HEK293T (cell line): ENCODE measurements at places on chromosomes 7 and 10.

- DNase-seq, result no peak
Observed at GRCh38 chr7:99594948-99595745, 2.9 kb upstream of the TMEM225B start.

GRCh38 chr7:116167177-116167576 is 43.2 kb upstream of the TES start:
- peak; percentile 23 for DNase-seq

DNA sequence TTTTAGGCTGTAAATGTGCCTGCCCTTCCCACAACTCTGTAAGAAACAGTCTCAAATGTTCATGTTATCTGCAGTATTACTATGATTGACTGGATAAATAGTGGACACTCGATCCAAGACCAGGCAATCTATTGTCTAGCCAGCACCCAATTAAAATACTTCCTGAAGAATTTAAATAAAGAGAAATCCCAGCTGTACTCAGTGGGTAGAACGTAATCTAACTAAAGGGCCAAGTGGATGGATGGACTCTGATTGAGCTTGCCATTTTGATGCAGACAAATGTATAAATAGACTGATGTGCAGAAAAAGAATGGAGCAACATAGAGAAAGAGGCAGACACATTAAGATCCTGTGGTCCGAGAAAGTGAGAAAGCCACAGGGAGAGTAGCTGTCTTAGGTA is 158.0 kb downstream of the IPMK start:
- DNase-seq, result no peak

- no peak for DNase-seq
Observed at GRCh38 chr10:101772017-101772894, 3.7 kb downstream of the FGF8 start.

DNA sequence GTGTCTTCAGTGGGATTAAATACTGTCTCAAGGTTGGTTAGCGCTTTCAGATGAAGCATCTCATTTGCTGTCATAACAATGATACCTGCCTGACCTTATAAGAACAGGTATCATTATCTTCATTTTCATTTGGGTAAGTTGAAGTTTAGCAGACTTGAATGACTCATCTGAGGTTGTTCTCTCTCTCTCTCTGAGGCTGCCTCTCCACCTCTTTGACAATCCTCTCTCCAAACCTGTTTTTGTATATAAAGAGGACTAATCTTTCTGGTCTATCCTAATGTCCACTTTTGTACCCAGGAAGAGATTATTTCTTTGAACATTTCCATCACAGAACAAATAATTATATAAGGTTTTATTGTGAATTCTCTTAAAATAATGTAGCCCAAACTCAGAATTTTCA is 291.4 kb downstream of the KLF6 start:
- DNase-seq, result no peak

DNA sequence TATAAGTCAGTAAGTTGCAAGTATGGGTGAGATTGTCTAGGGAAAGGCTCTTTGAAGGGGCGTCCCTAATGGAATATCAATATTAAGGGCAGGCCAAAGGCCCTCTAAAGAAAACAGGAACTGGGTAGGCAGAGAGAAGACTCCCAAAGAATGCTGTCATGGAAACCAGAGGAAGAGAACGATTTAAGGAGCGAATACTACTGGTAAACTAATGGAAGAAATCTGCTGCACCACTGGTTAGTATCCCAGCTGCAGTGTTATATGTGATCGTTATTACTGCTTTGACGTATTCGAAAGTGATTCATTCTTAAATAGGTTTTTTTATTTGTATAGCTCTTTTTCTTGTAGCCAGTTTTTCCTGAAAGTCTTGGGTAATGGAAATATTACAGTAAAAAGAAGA is 1.3 kb downstream of the CASP2 start:
- DNase-seq, result no peak

DNA sequence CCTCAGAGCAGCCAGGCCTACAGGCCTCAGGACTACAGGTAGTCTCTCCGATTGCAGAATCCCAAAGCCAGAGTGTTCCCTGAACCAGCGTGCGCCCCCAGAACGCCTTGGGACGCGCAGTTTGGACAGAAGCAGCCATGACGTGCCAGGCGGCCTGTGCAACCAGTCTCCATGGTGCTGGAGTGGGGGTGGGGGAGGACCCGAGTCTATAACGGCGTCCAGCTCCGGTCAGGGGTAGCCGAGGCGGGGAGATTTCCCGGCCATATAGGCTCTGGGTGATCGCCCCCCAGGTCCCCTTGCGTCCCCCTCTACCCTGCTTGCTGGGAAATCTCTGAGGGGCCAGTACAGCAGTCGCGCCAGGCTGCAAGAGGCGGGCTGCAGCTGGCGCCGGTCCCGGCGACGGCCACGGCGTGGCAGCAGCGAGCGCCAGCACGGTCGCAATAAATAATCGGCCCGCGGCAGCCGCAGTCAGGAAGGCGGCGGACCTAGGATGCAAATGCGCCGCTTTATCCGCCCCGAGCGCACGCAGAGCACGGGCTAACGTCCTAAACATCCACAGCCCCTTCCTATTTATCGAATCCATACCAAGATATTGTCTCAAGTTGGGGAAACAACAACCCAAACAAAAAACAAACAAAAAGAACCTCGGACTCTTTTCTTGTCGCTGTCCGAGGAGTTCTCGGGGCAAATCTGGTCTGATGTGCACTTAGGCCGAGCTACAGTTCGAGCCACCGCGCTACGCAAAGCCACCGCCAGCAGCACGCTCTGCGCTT is 1.6 kb downstream of the HOXA3 start:
- no peak for DNase-seq

DNA sequence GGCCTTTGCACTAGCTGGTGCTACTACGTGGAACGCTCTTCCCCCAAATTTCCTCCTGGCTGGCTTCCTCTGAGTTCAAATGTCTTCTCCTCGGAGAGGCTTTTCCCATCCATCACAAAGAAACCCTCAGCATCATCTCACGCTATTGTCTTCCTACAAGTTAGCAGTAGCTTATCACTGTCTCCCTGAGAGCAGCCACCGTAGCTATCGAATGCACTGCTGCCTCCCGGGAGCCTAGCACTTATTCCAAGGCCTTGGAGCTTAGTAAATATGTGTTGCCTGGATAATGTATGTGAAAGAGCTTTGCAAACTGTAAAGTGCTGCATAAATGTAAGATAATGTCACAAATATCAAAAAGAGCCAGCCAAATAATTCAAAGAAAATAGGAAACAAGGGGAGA is 124.4 kb downstream of the KCNMA1 start:
- DNase-seq, result no peak

- no peak for DNase-seq
Observed at GRCh38 chr7:124618871-124619270, 146.7 kb downstream of the GPR37 start.

DNA sequence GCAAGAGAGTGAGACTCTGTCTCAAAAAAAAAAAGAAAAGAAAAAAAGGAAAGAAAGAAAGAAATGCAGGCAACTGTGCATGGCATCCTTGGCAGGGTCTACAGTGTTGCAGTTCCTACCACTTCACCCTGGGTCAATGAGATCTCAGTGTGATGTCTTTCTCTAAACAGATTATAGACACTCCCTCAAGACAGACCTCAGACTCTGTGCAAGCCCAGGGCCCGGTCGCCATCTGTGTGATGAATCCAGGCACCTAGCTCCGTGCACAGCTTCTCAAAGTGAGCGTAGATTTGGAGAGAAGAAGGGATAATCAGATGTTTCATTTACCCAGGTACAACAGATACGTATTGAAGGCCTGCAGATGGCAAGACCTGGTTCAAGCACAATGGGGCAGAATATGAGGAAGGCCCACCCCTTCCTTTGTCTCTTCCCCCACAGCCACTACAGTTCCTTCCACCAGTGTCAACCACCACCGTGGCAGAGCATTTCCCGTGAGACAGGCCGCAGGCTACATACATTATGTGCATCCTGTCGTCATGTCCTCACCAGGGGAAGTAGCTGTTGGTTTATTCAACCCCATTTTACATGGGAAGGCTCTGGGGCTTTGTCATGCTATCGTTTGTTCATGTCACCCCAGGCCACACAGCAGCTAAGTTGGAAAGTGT is 471.7 kb upstream of the GALNT17 start:
- DNase-seq, result no peak

DNA sequence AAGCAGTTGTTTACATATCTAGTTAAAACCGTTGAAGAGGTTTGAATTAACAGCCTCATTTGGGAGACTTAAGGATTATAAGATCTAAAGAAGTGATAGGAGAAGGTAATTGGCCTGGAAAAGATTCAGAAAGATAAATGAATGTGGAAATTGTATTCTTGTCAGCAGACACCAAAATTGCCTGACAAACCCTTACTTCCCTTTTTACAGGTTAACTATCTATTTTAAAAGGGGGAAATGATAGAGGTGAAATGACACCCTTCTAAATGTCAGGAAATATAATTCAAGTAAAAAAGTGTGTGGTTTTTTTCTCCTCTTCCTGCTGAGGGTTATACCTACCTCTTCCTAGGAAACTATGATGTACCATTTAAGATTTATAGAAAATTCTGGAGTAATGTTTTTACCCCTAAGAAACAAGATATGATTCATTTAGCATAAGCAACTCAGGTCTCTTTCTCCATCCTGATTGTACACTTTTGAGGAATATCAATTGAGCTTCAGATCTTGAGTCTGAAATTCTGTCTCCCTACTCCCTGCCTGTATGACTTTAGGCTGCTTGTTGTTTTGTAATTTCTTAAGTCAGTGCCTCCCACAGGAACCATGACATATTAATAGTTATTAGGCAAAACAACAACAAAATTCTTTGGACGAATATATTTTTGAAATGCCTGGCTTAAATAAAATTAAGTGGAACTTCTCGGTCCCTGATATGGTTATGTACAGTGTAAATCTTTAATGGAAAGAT is 250.4 kb downstream of the RNLS start:
- DNase-seq, result no peak

GRCh38 chr10:20215547-20216152 is 399.4 kb downstream of the PLXDC2 start:
- no peak for DNase-seq

GRCh38 chr7:30815388-30815854 is 44.2 kb downstream of the MINDY4 start:
- no peak for DNase-seq
